ENCODE measurements at places on chromosomes 12 and 14. TPM values are rescaled to one million over a fixed set of nuclear protein-coding genes. Genes with fewer than 3 reads are reported as not detected.

MGST1 gene
- total RNA-seq = 4.7 TPM

MSRB3 gene
- total RNA-seq = 35.3 TPM

- DNase-seq = no peak
These were observed 5.6 kb upstream of the GUCY2C start for GRCh38 chr12:14701809-14702568.

DNA sequence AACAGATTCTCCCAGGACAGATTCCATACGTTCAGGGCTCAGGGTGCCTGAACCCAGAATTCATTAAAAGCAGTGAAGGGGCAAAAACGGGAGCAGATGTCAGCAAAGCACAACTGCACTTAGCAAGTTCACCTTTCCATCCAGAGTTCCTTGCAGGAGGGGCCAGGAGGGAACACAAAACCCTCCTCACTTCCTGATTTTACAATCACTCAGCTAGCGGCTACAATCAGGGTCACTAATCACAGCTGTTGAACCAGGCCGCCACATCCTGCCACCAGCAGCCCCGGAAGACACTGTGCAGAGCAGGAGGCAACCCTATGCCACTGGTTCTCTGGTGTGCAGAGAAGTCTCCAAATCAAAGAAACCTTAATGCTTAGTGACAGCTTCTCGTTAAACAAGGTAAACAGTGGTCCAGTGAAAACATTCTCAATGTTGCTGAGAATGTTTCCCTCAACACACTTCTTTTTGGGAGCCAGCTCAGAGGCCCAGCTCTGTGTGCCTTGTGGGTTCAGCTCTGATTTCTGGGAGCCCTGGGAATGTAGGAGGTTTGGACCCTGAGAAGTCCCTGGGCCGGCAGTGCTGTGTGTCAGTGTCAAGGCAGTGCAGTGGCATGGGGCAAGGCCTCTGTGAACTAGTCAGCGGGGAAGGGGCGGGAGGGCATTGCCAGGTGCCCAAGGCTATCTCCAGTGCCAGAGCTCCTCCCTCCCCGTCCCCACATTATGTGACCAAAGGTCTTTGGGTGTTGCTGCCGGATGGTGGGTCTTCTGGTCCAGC, 54.5 kb downstream of the VCPKMT start:
- DNase-seq = no peak

DNA sequence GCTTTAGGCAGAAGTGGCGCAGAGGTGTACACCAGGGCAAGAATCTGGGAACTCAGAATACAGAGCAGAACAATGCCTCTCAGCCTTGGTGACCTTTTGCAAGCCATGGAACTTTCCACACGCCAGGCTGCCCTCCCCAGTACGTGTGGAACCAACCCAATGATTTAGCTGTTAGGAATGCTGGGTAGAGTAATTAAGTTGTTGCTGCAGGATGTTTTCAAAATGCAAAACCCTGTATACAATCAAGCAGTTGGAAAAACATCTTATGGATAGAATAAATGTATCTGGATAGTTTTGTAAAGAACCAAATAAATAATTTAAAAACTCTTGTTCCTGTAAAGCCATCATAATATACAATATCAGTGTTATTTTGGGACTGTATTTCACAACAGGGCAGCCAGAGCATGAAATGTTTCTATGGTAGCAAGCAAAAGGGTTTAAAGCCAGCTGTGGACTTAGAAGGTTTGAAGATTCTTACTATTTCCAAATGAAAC, 19.4 kb downstream of the PPP1R36 start:
- no peak for DNase-seq

GRCh38 chr12:90836689-90837088, 118.3 kb downstream of the CCER1 start:
- no peak for DNase-seq

DNA sequence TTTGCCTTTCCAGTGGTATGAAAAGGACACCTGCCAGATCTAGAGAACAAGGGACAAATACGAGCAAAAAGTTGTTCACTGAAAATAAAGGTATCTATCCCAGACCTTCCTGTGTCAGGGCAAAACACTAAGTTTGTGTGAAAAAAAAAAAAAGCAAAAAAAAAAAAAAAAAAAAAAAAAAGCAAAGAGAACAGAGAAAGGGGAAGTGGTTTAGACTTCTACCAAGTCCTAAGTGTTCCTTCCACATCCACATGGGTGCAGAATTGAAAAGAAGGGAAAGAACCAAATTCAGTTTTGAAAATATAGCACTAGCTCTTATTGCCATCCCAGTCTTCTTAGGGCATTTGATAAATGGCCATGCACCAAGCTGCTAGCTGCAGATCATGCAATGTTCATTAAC, 41.7 kb downstream of the ZCRB1 start:
- DNase-seq = no peak

DNA sequence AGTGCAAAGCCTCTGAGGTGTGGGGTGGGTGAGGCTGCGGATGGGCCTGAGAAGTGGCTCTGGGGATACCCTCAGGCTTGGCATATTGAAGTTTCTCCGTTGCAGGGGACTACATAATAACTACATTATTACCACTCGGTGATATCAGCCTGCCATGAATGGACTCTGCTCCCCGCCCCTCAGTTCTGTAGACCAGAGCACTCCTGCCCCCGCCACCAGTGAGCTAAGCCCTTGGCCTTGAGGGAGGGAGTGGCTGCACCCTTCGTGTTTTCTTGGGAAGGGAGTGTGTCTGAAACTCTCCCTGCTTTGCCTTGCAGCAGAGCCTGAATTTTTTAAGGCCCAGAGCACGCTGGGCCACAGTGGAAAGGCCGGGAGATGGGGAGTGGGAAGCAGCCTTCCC, 1.7 kb downstream of the ORAI1 start:
- DNase-seq = no peak

All from glomerular endothelial cell (primary cell).